ENCODE measurements at places on chromosomes 6 and 20. TPM values are rescaled to one million over a fixed set of nuclear protein-coding genes. Genes with fewer than 3 reads are reported as not detected.

GRCh38 chr6:68649669-68650068 lies 14.6 kb downstream of the ADGRB3 start:
- peak; percentile 50 for DNase-seq

GRCh38 chr6:36912586-36912985 lies 26.8 kb downstream of the C6orf89 start:
- DNase-seq = no peak

DNA sequence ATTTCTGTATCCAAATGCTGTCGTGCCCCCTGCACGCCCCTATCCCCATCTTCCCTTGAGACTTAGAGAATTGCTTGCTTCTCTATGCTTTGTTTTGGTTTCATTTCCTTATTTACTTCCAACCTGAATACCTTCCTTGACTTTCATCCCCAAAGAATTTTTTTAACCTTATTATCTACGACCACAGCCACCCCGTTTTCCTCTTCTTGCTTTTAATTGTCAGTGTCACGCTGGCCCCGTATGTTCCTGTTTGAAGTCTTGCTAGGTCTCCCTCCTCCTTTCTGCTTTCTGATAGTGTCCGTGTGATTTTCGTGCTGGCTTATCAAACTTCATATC lies 40.1 kb downstream of the RNF217 start:
- no peak for DNase-seq

- DNase-seq = no peak
These were observed 20.4 kb downstream of the SIRPD start for GRCh38 chr20:1536893-1537730.

DNA sequence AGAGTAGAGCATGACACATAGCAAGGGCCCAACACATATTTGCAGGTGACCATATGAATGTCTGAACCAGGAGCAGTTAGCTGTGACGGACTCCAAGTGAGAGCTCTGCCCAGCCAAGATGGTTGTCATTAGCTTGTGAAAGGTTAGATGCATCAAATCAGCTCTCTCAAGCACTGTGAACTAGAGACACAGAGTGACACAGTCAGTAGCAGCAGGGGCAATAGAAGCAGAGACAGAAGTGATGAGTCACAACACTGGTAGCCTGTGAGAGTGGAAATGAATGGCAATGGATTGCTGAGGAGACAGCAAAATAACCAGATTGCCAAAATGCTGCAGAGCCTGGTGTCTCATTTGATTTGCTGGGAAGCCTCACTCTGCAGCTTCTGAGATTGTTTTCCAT lies 558.9 kb downstream of the PKHD1 start:
- no peak for DNase-seq

DNA sequence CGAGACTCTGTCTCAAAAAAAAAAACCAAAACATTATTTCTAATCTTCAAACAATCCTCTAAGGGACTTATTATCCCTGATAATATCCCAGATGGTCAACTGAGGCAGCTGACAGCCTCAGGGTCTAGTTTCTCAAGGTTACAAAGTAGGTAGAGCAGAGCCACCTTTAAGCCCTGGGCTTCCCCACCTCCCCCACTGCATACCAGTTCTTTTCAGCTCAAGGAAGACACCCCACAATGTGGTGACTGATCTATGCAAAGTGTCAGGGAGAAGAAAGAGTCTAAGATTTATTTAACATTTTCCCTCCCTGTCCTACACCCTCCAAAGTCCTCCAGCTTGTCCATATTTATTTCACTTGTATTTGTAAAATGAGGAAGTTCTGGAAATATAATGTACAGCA lies 60.5 kb upstream of the VGLL2 start:
- DNase-seq = no peak

GRCh38 chr20:13790708-13791107 lies 5.9 kb downstream of the NDUFAF5 start:
- DNase-seq = no peak

DNA sequence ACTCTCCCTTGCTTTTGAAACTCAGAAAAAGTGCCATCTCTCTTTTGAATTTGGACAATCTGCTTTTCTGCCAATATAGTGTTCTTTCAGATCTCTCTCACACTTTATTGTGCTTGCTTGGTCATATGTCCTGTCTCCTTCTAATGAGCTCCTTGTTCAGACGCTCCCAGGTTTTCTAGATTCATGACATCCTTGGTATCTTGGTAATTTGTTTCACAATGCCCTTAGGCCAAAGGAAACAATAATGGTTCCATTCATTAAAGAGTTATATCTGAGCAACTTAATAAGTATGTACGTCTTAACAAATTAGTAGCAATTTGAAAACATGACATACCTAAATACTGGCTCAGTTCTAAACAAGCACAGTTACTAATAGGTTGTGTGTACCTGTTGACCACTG lies 293.4 kb upstream of the SPTLC3 start:
- DNase-seq = no peak

DNA sequence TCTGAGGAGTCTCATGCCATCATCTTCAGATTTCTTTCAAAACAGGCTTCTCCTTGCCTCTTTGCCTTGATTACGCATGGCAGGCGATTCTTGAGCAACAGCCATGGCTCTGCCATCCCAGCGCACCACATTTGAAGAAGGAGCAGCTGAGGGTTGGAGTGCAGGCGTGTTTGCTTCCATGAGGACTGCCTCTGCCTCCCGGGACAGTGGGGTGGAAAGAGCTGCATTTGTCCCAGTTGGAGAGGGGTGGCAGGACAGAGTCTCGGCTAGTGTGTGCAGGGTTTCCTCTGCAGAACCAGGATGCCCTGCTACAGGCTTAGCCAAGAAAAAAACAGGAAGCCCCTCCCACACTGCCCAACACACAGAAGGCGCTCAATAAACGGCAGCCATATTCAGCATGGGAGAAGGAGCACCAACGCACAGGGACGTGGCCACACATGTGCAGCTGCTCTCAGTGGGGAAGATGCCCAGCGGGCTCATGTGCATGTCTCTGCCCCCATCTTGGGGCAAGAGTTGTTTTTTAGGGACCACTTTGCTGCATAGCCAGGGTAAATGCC lies 36.6 kb downstream of the IRF4 start:
- DNase-seq = no peak

DNA sequence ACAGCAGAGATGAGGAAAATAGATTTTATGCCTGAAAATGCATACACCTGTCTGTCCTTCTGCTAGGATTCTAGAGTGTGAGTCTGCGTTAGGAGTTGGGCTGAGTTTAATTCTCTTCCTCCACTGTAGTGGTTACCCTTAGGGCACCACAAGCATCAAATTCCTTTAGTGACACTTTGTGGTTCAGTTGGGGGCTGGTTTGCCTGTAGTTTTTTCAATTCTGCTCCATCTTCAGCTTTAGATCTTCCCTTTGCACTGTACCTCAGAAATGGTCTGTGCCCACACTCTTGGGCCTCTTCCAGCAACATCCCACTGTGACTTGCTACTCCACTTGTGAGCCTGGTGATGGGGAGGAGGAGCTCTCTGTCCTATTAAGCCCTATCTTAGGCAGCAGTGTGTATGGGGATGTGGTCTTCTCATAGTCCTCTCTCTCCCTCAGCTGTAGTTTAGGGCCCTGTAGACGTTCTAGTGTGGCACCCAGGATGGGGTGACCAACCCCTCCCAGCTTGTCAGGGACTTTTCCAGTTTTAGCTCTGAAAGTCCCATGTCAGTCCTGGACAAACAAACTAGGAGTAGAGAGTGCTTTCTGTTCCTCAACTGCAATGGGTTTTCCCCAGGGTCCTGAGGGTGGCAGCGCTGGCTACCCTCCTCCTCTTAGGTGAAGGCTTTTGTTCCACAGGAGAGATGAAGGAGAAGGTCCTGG lies 19.7 kb upstream of the OGFRL1 start:
- no peak for DNase-seq

DNA sequence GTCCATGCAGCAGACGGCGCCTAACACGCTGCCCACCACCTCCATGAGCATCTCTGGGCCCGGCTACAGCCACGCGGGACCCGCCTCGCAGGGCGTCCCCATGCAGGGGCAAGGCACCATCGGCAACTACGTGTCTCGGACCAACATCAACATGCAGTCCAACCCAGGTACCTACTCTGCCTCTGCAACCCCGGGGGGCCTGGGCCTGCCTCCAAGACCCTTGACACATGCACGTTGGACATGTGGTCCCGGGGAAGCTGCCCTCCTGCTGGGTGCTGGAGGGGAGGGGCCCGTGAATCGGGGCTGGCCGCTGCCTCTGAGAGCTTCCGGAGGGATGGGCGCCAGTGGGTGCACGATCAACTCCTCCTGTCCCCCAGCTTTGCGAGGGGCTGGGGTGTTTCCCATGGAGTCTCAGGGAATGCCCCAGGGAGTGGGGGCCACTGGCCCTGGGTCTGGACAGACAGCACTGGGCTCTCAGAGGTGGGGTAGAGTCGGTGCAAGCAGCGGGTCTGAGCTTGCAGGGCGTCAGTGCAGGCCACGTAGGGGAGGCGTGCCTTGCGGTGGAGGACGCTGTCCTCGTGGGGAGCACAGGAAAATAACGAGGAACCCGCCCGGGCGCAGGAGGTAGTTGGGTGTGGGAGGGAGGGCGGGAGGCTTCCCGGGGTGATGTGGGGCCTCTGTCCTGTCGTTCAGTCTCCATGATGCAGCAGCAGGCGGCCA lies 19.4 kb downstream of the SS18L1 start:
- DNase-seq = no peak

DNA sequence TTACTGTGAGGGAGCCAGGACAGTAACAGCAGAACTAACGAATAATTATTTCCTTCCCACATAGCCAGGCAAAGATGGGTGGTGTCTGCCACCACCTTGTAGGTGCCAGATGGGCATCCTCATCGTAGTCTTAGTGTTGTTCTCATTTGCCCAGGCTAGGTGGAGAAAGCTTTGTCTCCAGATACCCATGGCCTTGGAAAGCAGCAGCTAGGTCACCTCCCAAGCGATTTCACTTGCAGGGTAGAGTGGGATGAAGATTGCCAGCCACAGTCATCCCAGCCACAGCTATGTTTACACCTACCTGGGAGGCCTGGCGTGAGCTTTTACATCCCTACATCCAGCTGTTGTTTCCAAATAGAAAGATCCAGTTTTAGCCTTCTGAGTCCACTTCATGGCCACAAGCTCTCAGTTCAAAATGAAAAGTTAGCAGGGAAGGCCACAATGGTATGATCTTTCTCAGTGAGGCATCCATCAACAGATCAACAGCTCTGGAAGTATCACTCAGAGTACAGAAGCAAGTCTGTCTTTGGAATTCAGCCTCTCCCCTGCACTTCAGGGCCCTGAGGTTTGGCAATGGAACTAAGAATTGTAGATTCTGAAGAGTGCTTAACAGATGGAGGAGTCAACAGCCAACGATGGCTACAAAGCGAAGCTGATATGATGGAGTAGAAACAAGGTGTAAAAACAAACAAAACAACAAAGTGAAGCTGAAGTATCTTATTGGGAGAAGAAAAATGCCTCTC lies 11.0 kb upstream of the SNRPC start:
- no peak for DNase-seq

- no peak for DNase-seq
These were observed 279.6 kb upstream of the SULF2 start for GRCh38 chr20:48064929-48065328.

GRCh38 chr6:31538805-31539400 lies 2.9 kb downstream of the DDX39B start:
- no peak for DNase-seq

GRCh38 chr6:151309619-151310018 lies 69.9 kb downstream of the AKAP12 start:
- DNase-seq = no peak

DNA sequence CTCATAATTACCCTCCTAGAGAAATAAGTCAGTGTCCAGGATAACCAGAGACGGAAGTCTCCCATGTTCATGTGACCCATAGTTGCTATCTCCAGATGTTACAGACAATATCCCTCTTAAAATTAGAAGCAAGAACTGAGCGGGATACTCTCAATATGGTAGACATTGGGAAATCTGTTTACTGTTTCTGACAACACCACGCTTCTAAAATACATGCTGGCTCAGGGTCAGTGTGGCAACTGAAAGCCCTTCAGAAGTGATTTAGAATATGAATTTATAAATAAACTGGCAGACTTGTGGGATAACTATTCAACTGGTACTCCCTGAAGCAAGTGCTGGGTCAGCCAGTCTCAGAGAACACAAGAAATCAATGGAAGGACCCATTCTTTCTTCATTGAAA lies 108.6 kb downstream of the TASP1 start:
- no peak for DNase-seq

GRCh38 chr6:30322527-30323501 lies 3.9 kb upstream of the TRIM39 start:
- no peak for DNase-seq

- DNase-seq = no peak
These were observed 48.0 kb downstream of the SYTL3 start for GRCh38 chr6:158697811-158698210.

- DNase-seq = peak; percentile 62
These were observed 963 bp downstream of the DDRGK1 start for GRCh38 chr20:3203315-3204123.

DNA sequence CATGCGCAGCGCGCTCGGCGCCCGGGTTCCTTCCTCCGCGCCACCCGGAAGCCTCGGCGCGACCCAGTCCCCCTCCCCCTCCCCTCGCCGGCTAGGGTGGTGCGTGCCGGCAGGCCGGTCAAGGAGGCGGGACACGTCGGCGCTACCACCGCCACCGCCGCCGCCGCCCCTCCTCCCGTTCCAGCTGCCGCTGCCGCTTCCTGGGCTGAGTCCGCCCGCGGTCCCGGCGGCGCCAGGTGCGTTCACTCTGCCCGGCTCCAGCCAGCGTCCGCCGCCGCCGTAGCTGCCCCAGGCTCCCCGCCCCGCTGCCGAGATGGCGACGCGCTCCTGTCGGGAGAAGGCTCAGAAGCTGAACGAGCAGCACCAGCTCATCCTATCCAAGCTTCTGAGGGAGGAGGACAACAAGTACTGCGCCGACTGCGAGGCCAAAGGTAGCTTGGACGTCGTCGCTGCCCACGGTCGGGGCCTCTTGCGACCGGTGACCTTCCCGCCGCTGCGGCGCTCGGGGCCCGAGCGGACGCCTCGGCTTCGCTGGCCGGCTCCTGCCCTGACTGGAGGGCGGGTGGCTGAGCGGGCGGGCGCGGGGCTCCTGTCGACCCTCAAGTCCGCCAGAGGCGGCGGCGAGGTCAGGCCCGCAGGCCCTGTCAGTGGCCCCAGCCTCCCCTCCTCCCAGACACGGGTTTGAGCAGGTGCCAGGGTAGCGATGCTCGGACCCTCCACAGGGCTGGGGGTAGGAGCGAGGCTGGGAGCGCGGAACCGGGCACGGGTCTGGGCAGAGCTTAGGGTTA lies at the start of gene SMAP1:
Gene SMAP1 (plus strand): TSS at position 173 of the 788 bp plus-strand sequence. CDS start 141 bp downstream, at position 314.
- peak; percentile 89 for DNase-seq

GRCh38 chr6:80227545-80228105 lies 121.2 kb downstream of the BCKDHB start:
- DNase-seq = no peak

DNA sequence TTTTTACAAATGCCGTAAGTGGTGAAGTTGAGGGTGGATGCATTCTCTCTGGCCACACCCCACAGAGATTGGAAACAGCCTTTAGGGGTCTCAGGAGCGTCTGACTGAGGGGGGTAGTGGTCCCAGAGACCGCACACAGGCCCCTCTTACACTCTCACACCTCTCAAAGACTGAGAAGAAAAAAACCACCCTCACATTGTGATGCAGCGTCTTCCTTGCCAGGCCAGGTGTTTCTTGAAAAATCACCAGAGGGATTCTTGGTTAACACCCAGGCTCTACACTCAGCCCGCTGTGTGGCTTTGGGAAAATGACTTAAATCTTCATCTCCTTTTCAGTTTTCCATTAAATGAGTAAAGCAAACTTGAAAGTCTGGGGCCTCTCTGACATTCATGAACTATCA lies 115.8 kb upstream of the SPTLC3 start:
- DNase-seq = no peak

Gene MACROD2
- not detected for total RNA-seq

Gene CYP24A1
- total RNA-seq = 0.27 TPM

Gene C6orf58
- total RNA-seq = not detected

Gene IMPG1
- not detected for total RNA-seq

Gene MROH8
- total RNA-seq = 1.8 TPM

Gene ERVFRD-1
- total RNA-seq = not detected

Gene GJA1
- total RNA-seq = 402 TPM

Gene FOXQ1
- total RNA-seq = not detected

Gene NKAIN2
- not detected for total RNA-seq

Gene ZNF311
- not detected for total RNA-seq

Gene SYNCRIP
- 54.3 TPM for total RNA-seq
